ENCODE measurements at places on chromosomes 2 and 18.

GRCh38 chr2:45919160-45919650 lies 267.7 kb downstream of the PRKCE start:
- DNase-seq, result no peak

- peak; percentile 29 for DNase-seq
Observed at GRCh38 chr2:12807907-12808810, 91.4 kb downstream of the TRIB2 start.

DNA sequence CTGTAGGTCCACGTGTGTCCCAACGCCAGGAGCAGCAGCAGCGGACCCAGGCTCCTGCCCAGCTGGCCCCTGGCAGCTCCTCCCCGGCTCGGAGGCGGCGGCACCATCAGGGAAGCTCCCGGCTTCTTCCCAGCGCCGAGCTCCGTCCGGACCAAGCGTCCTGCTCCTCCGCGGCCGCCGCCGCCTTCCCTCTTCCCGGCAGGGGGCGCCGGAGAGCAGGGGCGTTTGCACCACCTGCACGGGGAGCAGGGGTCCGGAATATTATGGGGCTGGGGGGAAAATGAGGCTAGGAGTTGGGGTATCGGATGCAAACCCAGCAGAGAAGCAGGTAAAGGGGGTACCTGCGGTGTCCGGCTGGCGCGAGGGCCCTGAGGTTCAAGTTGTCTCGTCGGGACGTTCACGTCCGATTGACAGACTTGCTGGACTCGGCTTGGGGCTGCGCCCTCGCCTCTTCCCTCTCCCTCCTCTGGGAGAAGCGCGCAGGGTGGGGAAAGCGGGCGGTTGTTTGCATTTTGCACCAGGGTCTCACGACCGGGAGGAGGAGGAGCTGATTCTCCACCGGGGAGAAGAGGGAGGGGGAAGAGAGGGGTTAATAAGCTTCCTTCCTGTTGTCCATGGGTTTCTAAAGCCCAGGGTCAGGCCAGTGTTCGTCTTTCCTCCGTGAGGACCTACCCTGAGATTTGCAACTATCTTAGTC lies at the start of gene CCBE1:
Gene CCBE1, minus strand, starts transcription at position 188 of the 697 bp plus-strand sequence.
- peak; percentile 85 for DNase-seq

GRCh38 chr2:210548878-210549384 lies 7.5 kb upstream of the CPS1 start:
- no peak for DNase-seq

GRCh38 chr2:104854498-104855220 lies 744 bp downstream of the POU3F3 start:
- DNase-seq, result peak; percentile 12

- DNase-seq, result no peak
Observed at GRCh38 chr2:197601726-197602125, 73.7 kb downstream of the RFTN2 start.

DNA sequence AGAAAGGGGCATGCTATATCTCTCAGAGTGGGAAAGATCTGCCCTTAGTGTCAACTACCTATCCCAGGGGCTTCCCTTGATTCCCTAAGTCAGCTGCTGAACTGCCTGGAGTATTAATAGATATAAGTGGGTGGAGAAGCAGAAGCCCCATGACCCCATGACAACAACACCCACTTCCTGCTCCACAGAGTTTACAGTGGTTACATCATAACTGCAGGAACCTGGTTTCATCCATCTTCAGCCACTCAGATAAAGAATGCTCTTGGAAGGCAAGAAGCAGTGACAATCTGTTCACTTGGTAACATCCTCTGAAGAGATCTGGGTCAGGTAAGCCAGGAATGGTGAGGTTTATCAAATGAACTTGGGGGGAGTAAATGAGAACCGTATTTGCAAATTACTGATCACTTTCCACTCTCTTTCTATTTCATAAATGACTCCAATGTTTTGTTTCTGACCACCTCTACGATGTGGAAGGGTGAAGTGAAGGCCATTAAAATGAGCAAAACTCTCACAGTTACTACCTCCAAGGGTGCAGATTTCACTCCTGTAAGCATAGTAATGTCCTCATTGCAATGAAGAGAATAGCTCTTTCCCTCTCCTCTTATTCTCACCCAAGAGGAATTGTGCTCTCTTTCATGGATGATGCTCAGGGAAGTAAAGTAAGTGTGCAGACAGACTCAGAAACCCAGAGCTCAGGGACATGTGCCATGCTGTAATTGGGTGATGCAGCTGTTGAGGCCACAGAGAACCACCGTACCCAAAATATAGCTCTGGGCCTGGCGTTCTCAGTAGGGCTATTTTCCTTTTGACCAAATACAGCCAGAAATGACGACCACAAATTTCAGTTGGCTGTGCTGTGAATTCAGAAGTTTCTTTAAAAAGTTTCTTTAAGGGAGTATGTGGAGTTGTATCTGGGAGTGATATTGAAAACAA lies 192.8 kb upstream of the APCDD1 start:
- DNase-seq, result peak; percentile 27

DNA sequence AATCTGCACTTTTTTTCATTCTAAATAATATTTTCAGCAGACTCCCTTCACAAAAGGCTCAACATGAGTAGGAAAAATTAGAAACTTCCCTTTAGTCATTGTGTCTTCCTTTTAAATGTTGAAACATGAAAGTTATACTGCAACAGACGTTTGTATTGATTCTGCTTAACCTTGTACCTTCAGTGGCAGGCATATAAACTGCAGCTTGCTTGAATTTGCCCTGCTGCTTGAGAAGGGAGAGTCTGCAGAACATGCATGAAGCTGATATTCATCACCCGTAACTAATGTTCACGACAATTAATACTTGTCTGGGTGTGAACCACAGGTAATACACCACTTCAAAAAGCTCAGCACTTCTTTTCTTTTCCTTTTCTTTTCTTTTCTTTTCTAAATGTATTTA lies 294.7 kb upstream of the LRP1B start:
- no peak for DNase-seq

DNA sequence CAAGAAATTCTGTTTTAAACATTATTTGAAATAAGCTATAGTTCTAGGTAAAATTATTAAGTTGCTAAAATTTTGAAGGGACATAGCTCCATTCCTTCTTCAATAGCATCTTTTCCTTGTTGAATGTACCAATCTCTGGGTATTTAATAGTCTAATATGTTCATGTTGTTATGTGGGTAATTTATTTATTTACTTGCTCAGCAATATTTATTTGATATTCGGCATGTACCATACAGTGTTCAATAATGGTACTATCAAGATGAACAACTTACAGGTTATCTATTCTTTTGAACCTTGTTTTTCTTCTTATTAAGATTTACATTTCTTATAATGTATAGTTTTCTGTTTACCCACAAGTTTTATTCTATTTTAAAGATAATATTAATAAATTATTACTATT lies 1616.8 kb upstream of the PIK3C3 start:
- DNase-seq, result no peak

DNA sequence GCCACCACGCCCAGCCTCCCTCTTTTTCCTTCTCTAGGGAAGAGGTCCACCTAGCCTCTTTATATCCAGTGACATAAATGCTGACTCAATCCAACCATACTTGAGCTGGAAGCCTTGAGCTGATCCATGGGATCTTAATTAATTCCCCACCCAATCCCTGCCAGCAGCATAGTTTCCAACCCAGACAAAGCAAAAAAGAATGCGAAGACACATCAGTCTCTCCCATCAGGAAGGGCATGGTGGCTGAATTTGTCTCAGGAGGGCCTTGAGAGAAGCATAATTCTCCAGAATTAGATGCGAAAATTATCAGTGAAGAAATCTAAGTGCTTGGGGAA lies 22.5 kb downstream of the CASP10 start:
- DNase-seq, result peak; percentile 73

GRCh38 chr2:175621821-175622220 lies 380.2 kb downstream of the LNPK start:
- no peak for DNase-seq

GRCh38 chr18:11324956-11325882 lies 175.8 kb upstream of the PIEZO2 start:
- DNase-seq, result peak; percentile 94

DNA sequence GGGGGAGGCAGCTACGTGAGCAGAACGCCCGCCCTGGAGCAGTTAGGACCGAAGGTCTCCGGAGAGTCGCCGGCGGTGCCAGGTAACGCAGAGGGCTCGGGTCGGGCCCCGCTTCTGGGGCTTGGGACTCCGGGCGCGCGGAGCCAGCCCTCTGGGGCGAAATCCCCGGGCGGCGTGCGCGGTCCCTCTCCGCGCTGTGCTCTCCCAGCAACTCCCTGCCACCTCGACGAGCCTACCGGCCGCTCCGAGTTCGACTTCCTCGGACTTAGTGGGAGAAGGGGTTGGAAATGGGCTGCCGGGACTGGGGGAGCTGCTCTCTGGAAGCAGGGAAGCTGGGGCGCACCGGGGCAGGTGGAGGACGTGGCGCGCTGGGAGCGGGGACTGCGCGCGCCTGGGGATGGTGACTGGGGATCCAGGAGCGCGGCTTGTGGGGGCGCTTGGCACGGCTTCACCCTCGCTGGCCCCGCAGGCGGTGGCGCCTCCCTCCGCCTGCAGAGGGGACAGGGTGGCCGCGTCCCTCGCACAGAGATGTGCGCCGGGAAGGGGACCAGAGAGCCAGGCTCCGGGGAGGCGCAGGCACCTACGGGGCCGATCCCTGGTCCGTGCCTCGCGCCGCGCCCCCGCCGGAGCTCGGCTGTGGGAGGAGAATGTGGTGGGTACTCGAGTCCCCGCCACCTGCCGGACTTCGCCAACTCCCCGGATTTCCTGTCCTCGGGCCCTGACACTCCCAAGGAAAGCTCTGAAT lies 688 bp downstream of the CDH20 start:
- DNase-seq, result peak; percentile 44

- DNase-seq, result no peak
Observed at GRCh38 chr2:140734992-140735391, 1395.8 kb downstream of the LRP1B start.

DNA sequence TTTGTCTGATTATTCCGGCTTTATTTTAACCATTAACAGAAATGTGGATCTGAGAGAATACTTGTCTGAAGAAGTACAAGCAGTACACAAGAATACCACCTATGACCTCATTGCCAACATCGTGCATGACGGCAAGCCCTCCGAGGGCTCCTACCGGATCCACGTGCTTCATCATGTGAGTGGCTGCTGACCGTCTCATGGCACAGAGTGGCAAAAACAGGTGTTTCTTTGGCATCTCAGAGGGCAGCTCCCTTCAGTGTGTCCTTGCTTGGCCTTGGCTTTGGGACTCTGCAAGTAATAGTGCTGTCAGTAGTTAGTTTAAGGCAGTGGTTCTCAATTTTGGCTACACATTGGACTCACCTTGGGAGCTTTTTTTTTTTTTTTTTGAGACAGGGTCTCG lies 23.1 kb downstream of the SFTPB start:
- no peak for DNase-seq

- DNase-seq, result no peak
Observed at GRCh38 chr2:126781206-126781605, 117.5 kb upstream of the TEX51 start.

DNA sequence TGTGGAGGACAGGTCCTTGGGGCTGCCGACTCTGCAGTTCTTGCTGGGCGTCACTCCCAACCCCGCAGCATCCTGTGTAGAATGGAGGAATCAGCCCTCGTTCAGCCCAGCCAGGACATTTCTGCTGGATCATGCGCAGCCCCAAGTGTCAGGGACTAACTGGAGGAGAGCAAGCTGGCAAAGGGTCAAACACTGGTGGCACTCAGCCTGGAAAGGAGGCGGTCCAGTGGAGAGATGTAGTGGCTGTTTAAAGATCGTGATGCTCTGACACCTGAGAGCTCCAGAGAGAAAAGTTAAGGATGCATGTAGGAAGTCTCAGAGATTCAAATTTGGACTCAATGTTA lies 63.6 kb upstream of the SH3RF3 start:
- no peak for DNase-seq

GRCh38 chr2:113015042-113015441 lies 9.8 kb downstream of the IL36A start:
- no peak for DNase-seq
